Gastrocnemius medialis (tissue), 4 donors: ENCODE measurements at places on chromosomes 7 and 10. TPM values are rescaled to one million over a fixed set of nuclear protein-coding genes. Genes with fewer than 3 reads are reported as not detected.

Gene WDR86
- total RNA-seq = 0.13 TPM

Gene AKR1D1
- 0.20 TPM for total RNA-seq

Gene TM9SF3
- 30.9 TPM for total RNA-seq

Gene ACHE
- total RNA-seq = 15.2 TPM

Gene ACSL5
- 3.1 TPM for total RNA-seq

Gene ATOH7
- not detected for total RNA-seq

Gene PRSS37
- total RNA-seq = not detected

Gene MSS51
- total RNA-seq = 49.4 TPM

Gene PAXIP1
- 8.0 TPM for total RNA-seq

Gene IKZF1
- 0.22 TPM for total RNA-seq

Gene GOT1
- 139 TPM for total RNA-seq

Gene C10orf67
- total RNA-seq = 0.09 TPM

Gene ZNF727
- 0.17 TPM for total RNA-seq

Gene TMEM213
- total RNA-seq = not detected

GRCh38 chr10:27794157-27794556, 48.5 kb upstream of the MKX start:
- no peaks in the 10 kb centered on the region for H3K4me1 ChIP-seq
- no peaks in the 10 kb centered on the region for H3K36me3 ChIP-seq
- H3K27ac ChIP-seq = no peak overlapping the region
- H3K27me3 ChIP-seq = no peaks in the 10 kb centered on the region
- no peak overlapping the region for H3K4me3 ChIP-seq
- DNase-seq = no peak

- peak overlapping the region; percentile 82 for H3K27ac ChIP-seq
- no peak overlapping the region for H3K4me3 ChIP-seq
- peak; percentile 55 for DNase-seq
- H3K36me3 ChIP-seq = no peaks in the 10 kb centered on the region
- peaks cover 24% of the 10 kb centered on the region for H3K4me1 ChIP-seq
These were observed 563.1 kb upstream of the GALNT17 start for GRCh38 chr7:70568674-70569334.

DNA sequence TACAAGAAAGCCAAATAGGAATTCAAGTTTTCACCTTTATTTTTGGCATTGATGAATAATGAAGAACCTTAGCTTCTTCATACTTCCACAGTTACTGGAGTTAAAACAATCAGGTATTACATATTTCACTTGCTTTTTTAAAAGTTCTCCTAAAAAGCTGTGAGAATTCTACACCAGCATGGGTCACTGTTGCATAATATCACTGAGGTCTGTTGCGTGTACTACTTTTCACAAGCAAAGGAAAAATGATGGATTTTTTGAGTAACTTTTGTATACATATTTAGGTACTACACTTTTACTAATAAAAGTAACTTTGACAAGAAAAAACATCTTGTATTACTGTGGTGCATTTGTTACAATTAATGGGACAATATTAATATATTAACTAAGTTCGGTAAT, 15.2 kb downstream of the FAM24B start:
- H3K27ac ChIP-seq = no peak overlapping the region
- no peak for DNase-seq
- H3K27me3 ChIP-seq = no peaks in the 10 kb centered on the region
- no peaks in the 10 kb centered on the region for H3K36me3 ChIP-seq
- no peak overlapping the region for H3K4me3 ChIP-seq

GRCh38 chr7:875051-875450, 1.3 kb upstream of the GET4 start:
- H3K36me3 ChIP-seq = no peaks in the 10 kb centered on the region
- no peak overlapping the region for H3K4me3 ChIP-seq
- peaks cover 48% of the 10 kb centered on the region for H3K4me1 ChIP-seq
- peak overlapping the region; percentile 96 for H3K27ac ChIP-seq
- DNase-seq = no peak

DNA sequence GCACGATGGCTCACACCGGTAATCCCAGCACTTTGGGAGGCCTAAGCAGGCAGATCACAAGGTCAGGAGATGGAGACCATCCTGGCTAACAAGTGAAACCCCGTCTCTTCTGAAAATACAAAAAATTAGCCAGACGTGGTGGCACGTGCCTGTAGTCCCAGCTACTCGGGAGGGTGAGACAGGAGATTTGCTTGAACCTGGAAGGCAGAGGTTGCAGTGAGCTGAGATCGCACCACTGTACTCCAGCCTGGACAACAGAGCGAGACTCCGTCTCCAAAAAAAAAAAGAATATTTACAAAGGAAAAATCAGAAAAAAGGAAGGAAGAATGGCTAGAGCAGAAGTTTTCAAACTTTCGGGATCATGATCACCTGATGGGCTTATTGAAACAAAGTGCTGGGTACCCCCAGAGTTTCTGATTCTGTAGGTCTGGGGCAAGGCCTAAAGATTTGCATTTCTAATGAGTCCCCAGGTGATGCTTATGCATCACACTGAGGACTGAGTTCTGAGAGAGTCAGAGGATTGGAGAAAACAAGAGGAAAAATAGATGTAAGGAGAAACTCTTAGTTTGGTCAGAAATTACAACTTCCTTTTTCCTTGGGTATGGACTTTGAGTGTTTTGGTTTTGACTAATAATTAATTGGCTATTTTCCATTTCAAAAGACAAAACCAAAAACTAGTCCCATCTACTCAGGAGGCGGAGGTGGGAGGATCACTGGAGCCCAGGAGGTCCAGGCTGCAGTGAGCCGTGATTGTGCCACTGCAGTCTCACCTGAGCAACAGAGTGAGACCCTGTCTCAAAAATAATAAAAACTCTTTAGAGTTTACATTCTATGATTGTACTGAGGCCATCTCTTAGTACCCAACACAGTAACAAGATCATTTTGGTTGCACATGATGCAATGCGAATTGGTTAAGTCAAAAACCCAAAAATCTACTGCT, 14.4 kb downstream of the MARCHF5 start:
- no peaks in the 10 kb centered on the region for H3K27me3 ChIP-seq
- H3K36me3 ChIP-seq = no peaks in the 10 kb centered on the region
- peaks cover 11% of the 10 kb centered on the region for H3K4me1 ChIP-seq

- no peaks in the 10 kb centered on the region for H3K27me3 ChIP-seq
- H3K4me3 ChIP-seq = no peak overlapping the region
- peak overlapping the region; percentile 38 for H3K27ac ChIP-seq
- H3K4me1 ChIP-seq = peaks cover 14% of the 10 kb centered on the region
- no peaks in the 10 kb centered on the region for H3K36me3 ChIP-seq
These were observed 127.3 kb downstream of the LHPP start for GRCh38 chr10:124588736-124589490.

DNA sequence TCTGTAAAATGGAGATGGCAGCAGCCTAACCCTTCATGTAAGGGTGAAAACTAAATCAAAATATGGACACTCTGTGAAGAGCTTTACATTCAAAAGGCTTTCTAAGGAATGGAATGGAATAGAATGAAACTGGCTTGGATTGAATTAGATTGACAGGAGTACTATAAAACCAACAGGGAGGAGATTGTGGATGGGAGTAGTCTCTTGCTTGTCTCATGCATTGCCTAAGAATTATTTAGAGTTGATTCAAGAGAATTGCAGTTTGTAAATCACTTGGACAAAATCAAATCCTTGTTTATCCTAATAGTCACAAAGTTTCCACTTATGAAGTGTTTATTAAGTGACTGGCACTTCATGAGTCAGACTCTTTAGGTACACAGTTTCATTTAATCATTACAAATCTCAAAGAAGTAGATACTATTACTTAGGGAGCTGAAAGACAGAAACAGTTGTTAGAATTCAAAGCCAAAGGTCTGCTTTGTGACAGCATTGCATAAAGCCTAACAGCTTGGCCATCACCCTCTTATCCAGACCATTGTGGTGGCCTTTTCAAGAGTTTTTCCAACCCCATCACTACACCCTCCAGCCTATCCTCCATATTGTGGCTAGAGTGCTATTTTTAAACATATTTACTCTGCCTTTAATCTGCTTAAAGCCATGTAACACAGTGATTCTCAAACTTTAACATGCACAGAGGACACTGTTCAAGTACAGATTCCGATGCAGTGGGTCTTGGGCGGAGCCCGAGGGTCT, 91.9 kb upstream of the GHITM start:
- H3K27me3 ChIP-seq = no peaks in the 10 kb centered on the region
- H3K4me3 ChIP-seq = no peak overlapping the region
- no peaks in the 10 kb centered on the region for H3K36me3 ChIP-seq
- no peak overlapping the region for H3K27ac ChIP-seq
- no peak for DNase-seq

DNA sequence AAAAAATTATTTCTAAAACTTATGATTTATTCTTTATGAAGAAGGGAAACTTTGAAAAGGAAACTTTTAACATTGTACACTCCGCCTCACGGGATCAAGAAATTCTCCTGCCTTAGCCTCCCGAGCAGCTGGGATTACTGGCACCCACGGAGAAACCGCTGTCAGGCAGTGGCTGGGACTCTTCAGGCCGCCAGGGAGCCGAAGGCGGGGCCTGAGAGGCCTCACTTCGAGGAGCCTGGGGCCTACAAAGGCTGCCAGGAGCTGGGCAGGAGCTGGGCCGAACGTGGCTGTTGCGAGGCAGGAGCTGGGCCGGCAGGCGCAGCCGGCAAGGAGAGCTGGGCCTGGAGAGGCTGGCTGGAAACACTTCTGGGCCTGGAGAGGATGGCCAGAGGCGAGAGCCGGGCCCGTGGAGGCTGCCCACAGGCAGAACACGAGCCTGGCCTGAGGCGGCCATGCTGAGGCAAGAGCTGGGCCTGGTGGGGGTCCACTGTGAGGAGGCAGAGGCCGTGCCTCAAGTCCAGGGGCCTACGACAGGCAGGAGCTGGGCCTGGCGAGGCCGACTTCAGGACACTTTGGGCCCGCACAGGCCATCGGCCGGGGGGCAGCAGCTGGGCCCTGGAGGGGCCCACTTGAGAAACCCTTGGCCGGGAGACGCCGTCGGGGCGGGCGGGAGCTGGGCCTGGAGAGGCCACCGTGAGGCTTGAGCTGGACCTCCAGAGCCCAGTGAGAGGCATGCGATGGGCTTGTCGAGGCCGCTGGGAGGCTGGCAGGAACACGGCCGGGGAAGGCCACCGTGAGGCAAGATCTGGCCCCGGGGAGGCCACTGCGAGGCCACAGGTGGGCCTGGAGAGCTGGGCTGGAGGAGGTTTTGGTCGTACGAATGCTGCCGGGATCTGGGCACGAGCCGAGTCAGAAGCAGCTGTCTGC, 23.7 kb downstream of the MDH2 start:
- H3K36me3 ChIP-seq = peaks cover 13% of the 10 kb centered on the region
- no peaks in the 10 kb centered on the region for H3K4me1 ChIP-seq
- no peaks in the 10 kb centered on the region for H3K27me3 ChIP-seq
- DNase-seq = no peak
- H3K27ac ChIP-seq = peak overlapping the region; percentile 31
- no peak overlapping the region for H3K4me3 ChIP-seq

DNA sequence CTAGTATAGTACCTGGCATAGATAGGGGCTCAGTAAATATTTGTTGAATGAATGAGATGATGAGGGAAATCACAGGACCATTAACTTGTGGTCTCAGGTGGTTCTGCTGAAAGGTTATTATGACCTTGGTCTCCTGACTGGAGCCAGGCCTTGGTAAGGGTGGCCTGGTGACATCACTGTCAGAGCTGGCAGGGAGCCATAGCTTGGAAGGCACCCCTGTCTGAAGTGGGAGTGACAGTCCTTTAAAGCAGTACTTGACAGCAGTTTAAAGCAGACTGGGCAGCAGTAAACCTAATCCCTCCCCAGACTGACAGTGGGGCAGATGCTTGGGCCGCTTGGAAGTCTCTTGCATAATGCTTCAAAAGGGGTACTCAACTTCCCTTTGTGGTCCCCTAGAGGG, 13.4 kb downstream of the DPCD start:
- H3K27me3 ChIP-seq = no peaks in the 10 kb centered on the region
- no peak overlapping the region for H3K27ac ChIP-seq
- no peak for DNase-seq
- H3K36me3 ChIP-seq = no peaks in the 10 kb centered on the region

GRCh38 chr7:143886826-143887477, 15.0 kb downstream of the TCAF1 start:
- no peak overlapping the region for H3K27ac ChIP-seq
- no peak overlapping the region for H3K4me3 ChIP-seq
- DNase-seq = no peak
- H3K4me1 ChIP-seq = peaks cover 10% of the 10 kb centered on the region

DNA sequence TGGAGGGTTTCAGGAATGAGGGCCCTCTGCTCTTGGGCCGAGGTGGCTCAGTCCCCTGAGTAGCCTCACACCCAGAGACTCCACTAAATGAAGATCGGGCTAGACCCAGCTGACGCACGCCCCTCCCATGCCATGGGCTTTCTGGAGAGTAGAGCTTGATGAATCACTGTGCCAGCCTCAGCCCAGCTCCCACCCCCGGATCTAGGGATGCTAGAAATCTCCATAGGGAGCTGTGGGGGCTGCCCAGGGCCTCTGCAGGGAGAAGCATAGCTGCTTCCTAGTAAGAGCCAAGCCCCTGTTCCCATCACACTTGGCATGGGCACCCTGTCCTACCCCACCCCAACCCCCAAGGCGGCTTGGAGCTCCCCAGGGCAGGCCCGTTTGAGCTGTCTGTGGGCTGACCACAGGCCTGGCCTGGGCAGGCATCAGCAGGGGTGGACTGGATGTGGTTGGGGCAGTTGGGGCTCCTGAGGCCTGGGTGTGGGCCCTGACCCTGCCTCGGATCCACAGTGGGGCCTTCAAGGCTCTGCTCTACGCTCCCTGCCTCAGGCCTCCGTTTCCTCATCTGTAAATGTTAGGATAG, 121.2 kb downstream of the ZMIZ1 start:
- no peak overlapping the region for H3K4me3 ChIP-seq
- H3K36me3 ChIP-seq = no peaks in the 10 kb centered on the region
- no peak for DNase-seq
- H3K27ac ChIP-seq = no peak overlapping the region

- H3K27ac ChIP-seq = no peak overlapping the region
- no peaks in the 10 kb centered on the region for H3K27me3 ChIP-seq
- peaks cover 39% of the 10 kb centered on the region for H3K4me1 ChIP-seq
- H3K36me3 ChIP-seq = no peaks in the 10 kb centered on the region
- no peak for DNase-seq
- H3K4me3 ChIP-seq = no peak overlapping the region
These were observed 63.2 kb downstream of the KCNMA1 start for GRCh38 chr10:77574438-77574837.

GRCh38 chr7:147496209-147496608, 1094.4 kb upstream of the C7orf33 start:
- no peak overlapping the region for H3K27ac ChIP-seq
- H3K27me3 ChIP-seq = no peaks in the 10 kb centered on the region
